ENCODE measurements at places on chromosomes 7 and 10.
A peak's percentile ranks its signal among the peaks of the same experiment; 100 is the strongest.

DNA sequence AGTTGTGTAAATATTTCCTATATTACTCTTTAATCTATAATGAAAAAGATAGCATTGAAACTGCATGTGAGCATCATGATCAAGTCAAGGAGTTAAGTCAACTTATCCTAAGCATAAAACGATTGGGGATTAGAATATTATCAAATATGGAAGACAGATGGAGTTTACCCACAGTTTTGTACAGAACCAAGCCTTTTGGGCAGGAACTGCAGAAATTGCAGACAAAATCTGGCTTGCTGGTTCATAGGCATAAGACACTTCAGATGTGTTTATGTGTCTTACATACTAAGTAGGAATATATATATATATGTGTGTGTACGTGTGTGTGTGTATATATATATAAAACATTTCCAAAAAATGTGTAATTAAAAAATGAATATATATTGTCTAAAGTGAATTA is 375.4 kb upstream of the TPK1 start:
- DNase-seq, result no peak

DNA sequence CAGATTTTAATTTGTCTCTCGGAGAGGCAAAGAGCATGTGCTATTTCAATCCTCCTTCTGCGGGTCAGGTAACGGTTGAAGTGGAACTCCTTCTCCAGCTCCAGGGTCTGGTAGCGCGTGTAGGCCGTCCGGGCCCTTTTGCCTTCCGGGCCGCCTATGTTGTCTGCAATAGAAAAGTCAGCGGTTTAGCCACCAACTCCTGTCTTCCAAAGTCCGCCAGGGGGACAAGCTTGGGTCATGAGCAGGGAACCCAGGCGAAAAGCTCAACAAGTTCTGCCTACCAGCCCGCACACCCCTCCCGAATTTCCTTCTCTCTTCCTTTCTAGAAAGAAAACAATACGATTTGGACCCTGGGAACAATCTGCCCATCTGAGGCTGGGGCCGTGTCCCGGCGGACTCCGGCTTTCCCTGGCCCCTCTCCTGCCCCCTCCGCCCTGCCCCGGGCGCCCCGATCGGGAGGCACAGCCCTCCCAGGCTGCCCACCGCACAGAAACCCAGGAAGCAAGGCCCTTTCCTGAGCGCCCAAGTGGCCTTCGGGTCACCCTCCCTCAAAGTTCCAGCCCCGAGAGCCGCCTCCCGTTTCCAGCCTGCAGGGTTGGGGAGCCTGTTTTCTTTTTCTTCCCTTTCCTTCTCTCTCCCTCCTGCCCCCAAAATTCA is 1.4 kb downstream of the HOXA5 start:
- DNase-seq, result no peak

DNA sequence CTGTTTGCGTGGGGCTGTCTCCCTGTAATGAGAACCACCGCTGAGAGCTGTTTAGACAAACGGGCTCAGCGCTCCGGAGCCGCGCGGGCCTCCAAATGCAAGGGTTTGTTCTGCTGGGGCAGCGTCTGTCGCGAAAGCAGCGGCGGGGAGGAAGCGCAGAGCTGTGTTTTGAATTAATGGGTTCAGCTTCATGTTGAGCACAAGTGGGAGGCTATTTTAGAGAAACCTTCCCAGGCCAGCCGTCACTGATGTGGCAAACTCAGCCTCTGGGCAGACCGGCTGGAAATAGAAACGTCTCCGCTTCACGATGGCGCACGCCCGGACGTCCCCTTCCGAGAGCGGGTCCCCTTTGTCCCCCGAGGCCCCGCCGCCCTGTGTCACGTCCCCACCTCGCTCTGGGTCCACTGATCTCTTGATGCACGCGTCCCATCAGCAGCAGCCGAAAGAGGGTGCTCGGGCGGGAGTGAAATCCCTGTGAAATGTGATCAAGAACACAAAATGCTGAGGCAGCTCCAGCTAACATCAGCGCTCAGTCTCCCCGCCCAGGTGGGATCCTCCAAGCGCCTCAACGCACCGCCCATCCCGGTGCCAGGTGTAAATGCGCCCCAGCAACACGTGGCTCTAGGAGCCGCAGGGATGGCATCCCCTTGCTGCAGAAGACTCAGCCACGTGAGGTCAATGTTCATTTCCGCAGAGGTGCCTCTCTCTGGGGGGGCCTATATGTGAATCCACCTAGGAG is 44.9 kb downstream of the BAMBI start:
- peak; percentile 16 for DNase-seq

GRCh38 chr7:66739953-66740301 is 606 bp upstream of the RABGEF1 start:
- peak; percentile 36 for DNase-seq

DNA sequence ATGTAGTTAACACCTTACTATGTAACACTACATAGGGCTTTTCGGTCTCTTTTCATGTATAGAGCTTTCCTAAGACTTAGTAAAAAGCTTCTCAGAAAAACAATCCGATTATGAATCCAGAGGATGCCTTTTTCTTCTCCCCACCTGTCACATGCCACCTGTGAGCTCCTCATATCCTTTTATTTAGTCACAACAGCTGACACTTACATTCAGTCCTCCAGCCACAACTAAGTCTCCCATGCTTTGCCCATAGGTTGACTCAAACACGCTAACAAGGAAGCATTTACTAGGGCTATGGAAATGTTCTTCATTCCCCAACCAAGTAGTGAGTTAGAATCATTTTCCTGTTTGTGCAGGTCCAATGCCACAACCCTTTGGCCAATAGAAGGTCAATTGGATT is 7.9 kb downstream of the ENO4 start:
- no peak for DNase-seq

DNA sequence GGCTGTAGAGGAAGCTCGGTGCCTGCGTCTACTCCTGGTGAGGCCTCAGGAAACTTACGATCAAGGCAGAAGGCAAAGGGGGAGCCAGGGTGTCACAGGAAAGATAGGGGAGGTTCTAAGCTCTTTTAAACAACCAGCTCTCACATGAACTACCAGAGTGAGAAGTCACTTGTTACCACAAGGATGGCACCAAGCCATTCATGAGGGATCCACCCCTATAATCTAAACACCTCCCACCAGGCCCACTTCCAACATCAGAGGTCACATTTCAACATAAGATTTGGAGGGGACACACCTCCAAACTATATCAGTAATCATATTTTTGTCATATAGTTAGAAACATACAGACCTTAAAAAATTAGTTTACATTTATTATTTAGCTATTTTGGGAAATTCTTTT is 9.4 kb downstream of the NOC3L start:
- no peak for DNase-seq

GRCh38 chr10:19958787-19959186 is 142.6 kb downstream of the PLXDC2 start:
- DNase-seq, result peak; percentile 32

DNA sequence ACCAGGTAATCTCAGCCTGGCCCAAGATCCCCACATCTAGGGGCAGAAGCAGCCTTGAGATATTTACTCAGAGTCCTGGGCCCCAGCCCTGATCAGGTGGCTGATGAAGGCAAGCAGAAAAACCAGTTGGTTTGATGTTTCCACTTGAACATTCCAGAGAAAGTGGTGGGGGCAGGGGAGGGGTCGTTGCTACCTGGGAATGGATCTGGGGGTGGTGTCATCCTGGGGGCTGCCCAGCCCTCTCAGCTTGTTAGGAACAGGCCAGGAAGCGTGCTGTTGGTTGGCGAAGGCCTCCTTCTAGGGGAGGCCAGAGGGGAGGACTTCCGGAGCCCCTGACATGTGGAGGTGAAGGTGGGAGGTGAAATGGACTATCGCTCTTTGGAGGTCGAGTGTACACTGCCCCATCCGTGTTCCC is 3.7 kb upstream of the ABHD11 start:
- DNase-seq, result peak; percentile 69

DNA sequence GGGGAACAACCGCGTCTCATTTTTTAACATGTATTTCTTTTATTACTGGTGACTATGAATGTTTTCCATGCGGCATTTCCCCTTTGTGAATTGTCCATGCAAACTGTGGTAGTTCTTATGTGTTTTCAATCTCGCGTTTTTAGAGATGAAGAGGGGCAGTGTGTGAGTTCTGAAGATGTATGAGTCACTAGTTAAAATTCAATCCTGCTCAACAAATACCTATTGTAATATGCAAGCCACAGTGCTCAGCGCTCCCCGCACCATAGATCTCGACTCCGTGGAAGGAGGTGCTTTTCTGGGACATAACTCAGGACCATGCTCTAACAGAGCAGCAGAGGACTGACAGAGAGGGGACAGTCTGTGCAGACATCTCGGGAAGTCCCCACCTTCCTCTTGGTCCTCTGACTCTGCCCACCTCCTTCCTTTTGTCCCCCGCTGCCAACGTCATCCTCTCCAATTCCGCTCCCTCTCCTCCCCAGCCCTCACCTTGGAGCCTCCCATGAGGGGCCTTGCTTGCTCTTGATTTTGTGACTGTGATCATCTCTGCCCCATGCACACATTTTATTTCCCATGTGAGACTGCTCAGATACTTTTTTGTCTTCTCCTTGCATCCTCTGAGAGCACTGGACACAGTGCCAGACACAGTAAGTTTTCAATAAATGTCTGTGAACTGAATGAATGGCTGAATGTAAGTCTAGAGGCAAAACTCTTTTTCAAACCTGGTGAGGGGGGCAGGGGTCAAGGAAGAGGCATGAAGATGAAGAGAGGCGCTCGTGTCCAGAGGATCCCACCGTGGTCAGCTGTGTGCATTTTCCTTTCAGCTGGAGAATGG is 42.7 kb upstream of the PLEKHA1 start:
- peak; percentile 90 for DNase-seq

DNA sequence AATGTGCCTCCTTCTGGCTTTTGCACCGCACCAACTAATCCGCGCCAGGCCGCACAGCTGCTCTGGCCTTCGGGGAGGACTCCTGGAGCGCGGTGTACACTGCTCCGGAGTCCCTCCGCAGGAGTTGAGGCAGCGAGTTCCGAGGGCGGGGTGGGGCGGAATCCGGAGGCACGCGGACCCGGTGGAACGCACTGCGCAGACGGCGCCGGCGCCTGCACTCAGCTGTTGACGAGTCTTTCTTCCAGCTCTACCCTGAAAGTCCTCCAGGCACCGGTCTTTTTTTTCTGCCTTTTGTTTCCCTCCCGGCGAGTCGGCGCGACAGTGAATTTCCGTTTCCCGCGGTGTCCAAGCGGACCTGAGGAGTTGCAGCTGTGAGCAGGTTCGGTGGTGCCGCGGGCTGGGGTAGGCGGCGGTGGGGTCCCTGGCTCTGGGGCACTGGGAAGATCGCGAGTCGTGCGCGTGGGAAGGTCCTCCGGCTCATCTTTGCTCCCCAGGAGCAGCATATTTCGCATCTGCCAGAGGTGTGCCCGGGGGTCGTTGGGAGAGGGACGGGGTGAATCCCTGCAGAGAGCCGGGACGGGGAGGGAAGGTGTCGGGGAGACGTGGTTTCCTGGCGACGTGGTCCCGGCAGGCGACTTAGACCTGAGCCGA is 44.1 kb downstream of the SFTPD start:
- DNase-seq, result peak; percentile 63

GRCh38 chr10:1309617-1310270 is 253.6 kb downstream of the WDR37 start:
- no peak for DNase-seq

- no peak for DNase-seq
These were observed 14.4 kb upstream of the SPRN start for GRCh38 chr10:133438711-133439273.

DNA sequence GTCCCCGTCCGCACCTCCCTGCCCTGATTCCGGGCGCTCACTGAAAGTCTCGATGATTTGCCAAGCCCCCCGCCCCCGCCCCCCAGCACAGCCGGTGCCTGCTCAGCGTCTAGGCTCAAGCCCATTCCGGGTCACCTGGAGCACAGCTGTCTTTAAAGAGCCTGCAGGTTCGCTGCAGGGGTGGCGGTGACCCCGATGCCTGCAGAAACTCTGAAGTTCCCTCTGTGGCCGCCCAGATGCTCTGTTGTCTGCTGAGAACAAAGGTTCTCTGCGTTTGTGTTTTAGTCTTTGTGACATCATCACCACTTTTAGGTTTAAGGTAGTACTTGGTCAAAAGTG is 780 bp downstream of the VENTX start:
- DNase-seq, result no peak

- peak; percentile 53 for DNase-seq
These were observed 83.8 kb downstream of the PDGFA start for GRCh38 chr7:435630-436366.

GRCh38 chr7:22378199-22378980 is 21.4 kb upstream of the RAPGEF5 start:
- DNase-seq, result no peak

GRCh38 chr7:13727279-13727678 is 262.2 kb downstream of the ETV1 start:
- DNase-seq, result no peak

DNA sequence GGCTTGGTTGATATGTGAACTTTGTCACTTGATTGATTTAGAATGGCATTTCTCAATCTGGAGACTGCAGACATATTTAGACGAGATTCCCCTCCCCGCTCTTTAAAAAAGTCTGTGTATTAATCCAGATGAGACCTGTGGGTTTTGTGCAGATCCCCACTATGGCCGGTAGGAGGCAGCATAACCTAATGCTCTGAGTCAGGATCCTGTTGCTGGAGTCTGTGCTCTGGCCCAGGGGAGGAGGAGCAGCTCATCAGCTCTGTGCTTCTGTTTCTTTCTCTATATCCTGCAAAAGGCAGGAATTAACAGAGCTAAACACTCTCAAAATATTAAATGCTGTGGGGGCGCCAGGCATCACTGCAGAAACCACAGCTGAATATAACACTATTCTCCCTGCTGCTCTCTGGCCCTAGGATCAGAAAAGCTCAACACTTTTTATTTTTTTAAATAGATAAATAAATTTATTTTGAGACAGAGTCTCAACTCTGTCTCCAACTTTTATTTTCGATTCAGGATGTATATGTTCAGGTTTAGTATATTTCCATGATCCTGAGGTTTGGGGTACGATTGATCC is 23.9 kb upstream of the SEPHS1 start:
- peak; percentile 84 for DNase-seq

DNA sequence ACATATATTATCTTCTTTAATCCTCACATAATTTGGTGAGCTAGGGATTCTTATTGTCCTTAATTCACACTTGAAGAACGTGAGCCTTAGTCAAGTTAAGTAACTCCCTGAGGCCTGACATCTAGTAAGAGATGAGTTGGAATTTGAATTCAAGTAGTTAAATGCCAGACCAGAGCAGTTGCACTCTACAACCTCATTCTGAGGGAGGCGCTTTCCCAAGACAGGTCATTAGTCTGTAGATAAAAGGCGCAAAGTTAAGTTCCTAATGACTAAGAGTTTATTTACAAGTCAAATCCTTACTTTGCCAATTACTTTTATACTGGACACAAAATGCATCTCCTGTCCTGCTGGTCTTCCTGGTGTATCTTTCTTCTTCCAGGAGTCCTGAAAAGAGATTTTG is 3.6 kb upstream of the EXOC6 start:
- DNase-seq, result no peak

Data from kidney glomerular epithelial cell (primary cell).